Posterior cingulate gyrus (tissue), 11 donors: ENCODE measurements at places on chromosomes 12 and 14.

- no peak for DNase-seq
These were observed 160.7 kb downstream of the PHLDA1 start for GRCh38 chr12:75870878-75871277.

DNA sequence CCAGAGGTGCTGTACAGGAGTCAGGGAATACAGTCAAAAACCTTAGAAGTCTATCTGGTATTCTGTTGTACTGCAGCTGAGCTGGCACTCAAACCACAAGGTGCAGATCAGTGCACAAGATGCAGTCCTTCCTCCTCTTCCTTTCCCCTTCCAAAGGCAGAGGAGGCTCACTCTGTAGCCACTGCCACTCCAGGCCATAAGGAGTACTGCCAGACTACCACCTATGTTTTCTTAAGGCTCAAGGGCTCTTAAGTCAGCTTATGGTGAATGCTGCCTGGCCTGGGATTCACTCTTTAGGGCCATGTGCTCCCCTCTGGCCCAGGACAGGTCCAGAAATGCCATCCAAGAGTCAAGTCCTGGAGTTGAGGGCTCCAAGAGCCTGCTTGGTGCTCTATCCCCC lies 200.3 kb downstream of the CRADD start:
- no peak for DNase-seq

DNA sequence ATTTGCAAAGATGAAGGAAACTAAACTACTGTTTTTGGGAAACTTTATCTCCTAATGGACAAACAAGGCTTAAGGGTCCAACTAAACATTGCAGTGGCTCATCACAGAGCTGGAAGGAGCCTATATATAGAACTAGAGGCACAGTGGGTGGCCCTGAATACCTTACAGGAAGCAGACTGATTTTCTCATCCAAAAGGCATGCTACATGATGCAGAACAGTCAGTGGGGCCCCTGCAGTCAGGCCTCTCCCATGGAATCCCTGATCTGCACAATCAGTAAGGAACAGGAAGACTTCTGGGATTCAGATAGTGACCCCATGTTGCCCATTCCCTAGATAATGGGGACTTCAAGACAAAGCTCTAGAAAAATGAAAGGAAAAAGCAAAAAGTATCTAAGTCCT lies 1.9 kb upstream of the LLPH start:
- no peak for DNase-seq

GRCh38 chr12:94157181-94157580 lies 8.8 kb downstream of the PLXNC1 start:
- DNase-seq: no peak
